ENCODE measurements at places on chromosomes 2 and 18.

GRCh38 chr18:13320096-13320495 lies 101.5 kb downstream of the LDLRAD4 start:
- DNase-seq, result no peak

DNA sequence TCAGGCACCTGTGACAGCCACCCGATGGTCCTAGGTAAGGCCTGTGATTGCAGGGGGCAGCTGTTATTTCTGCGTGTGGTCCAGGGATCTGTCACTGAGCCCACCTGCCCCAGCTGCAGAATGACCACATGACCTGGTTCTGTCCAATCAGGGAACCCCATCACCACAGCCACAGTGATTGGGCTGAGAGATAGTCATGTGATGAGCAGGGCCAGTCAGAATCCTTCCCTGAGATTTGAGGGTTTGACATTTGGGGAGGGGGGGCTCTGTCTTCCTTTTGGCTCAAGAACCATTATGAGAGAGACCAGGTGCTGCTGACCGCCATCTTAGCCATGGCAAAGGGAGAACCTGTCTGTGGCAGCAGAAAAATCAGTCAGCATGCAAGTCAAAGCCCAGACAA lies 147.2 kb downstream of the SMAD7 start:
- no peak for DNase-seq

DNA sequence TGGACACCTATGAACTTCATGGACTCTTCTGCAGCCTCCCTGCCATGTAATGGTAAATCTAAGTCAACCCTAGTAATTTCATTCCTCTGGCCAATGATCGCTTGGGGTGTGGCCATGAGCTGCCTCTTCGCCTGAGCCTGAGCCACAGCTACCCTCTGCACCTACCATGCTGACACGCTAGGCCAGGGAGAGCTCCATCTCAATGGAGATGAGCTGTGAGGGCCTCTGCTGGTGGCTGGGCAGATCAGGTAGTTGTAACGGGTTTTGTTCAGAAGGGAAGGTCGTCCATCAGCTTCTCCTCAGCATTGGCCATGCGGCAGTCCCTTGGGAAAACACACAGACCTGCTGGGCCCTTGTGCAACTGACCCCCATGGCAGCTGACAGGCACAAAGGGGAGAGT lies 24.4 kb downstream of the MPHOSPH10 start:
- no peak for DNase-seq

- DNase-seq, result no peak
Observed at GRCh38 chr2:230877759-230878598, 13.2 kb downstream of the ITM2C start.

DNA sequence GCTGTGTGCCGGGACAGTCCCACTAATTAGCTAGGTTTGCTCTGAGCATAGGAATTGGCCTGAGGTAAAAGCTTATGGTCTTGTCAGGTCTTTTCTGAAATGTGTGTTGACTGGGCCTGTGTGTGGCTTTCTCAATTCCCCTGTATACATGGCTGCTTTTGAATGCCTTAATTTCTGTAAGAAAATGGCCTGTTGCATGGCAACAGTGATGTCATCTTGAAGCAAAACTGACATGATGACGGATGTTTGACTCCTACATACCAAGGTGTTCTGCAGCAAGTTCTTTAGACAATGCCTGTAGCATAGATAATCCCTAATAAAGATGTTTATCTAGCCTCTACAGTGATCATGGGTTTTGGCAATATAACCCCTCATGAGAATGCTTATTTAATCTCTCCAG lies 198.5 kb downstream of the OTX1 start:
- DNase-seq, result no peak

GRCh38 chr2:2188344-2188920 lies 142.6 kb downstream of the MYT1L start:
- DNase-seq, result no peak

GRCh38 chr2:44947028-44947375 lies 5.5 kb downstream of the SIX3 start:
- DNase-seq, result no peak

- DNase-seq, result no peak
Observed at GRCh38 chr2:231632559-231633142, 40.0 kb downstream of the TEX44 start.

DNA sequence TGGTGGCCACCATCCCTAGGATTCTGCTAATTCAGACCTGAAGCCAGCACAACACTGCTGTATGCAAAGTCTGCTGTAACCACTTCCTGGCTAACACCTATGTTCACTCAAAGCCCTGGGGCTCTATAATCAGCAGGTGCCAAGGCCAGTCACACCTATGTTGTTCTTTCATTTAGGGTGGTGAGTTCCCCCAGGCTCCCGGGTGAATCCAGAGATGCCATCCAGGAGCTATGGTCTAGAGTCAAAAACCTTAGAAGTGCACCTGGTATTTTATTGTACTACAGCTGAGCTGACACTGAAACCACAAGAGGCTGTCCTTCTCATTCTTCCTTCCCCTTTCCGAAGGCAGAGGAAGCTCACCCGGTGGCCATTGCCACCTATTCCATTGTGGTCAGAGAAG lies 46.2 kb upstream of the CCDC141 start:
- DNase-seq, result no peak

- DNase-seq, result no peak
Observed at GRCh38 chr2:54967759-54968365, 82.4 kb downstream of the RTN4 start.

GRCh38 chr18:66048406-66048805 lies 297.6 kb downstream of the CDH7 start:
- DNase-seq, result no peak

DNA sequence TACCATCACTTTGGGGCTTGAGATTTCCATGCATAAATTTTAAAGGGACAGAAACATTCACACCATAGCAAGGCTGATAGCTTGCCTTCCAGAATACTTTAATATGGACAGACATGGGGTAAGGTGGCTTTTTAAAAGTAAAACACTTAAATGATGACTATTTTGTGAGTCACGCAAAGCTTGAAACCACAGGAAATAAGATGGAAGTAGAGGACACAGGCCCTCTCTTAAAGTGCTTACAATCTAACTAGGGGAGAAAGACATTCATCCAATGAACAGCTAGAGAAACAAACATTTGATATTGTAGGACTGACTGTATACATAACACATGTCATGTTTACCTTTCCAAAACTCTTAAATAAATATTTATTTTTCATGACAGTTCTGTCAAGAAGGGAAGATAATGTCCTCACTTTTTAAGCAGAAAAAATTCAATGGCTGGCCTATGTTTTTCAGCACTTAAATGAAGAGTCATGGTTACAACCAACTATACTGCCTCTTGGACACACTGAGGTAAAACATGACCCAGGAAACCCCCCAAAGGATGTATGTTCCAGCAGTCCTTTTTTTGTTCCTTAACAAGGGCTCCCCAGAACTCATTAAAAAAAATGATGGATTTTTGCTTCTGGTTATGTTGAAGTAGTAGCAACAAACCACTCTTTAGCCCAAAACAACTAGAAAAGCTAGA lies 120.0 kb upstream of the RBMS1 start:
- DNase-seq, result no peak

GRCh38 chr2:85743304-85743978 lies 10.3 kb upstream of the ATOH8 start:
- DNase-seq, result no peak

- no peak for DNase-seq
Observed at GRCh38 chr2:14256890-14257289, 375.6 kb upstream of the LRATD1 start.

GRCh38 chr2:106863387-106863786 lies 22.6 kb downstream of the ST6GAL2 start:
- DNase-seq, result no peak

GRCh38 chr18:27143580-27144287 lies 41.4 kb downstream of the CHST9 start:
- no peak for DNase-seq

- DNase-seq, result no peak
Observed at GRCh38 chr18:79299711-79300110, 96.0 kb upstream of the NFATC1 start.

GRCh38 chr2:168155680-168156079 lies 91.7 kb downstream of the STK39 start:
- no peak for DNase-seq

DNA sequence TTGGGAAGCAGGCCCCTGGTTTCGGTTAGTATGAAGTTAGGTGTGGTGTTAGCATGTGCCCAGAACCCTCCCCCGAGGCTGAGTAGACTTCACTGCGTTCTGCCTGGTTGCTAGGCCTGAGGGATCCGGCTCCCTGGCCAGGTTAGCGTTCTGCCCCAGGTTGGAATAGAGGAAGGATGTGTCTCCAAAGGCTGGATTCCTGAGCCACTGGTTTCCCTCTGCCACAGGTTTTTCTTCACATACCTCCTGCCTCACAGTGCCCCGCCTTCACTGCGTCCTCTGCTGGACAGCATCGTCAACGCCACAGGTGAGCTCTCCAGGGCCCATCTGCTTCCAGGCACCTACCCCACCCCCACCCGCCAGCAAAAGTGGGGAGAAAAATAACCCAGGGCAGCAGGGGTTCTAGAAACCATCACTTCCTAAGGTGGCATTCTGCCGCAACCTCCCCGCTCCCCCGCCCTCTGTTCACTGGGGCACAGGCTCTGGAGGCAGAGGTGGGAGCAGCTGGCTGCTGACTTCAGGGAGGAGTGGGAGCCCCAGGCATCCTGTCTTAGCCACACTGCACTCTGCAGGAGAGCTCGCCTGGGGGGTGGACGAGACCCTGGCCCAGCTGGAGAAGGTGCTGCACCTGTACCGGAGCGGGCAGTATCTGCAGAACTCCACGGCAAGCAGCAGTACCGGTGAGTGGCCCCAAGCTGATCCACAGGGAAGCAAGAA lies 7.1 kb downstream of the PKDCC start:
- DNase-seq, result no peak

DNA sequence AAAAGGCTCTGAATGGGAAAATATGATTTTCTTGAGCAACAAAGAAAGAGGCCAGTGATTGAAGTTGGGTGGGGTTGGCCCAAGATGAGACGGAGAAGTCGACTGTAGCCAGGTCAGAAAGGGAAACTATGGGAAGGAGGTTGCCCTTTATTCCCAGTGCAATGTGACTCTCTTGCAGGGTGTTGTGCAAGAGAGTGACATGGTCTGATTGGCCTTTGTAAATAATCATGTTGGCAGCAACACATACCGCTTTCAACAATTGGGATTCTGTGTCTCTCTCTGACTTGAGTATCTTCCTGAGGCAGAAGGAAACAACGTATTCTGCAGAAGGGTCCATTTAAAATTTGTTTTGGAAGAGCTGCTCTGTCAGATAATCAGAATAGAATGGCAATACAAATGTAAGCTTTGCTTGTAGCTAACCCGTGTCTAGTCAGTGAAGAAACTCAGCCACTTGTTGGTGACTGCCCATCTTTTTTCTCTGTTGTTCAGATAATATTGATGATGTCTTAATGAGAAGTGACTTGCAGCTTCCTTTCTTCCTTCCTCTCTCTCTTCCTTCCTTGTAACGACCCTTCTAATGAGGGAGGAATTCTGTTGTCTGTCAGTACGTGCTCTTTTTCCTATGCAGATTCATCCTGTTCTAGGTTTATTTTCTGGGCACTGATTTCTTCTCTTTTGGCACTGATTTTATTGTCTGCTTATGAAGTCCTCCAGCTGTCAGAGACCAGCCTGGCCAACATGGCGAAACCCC lies 311.0 kb upstream of the FAM98A start:
- no peak for DNase-seq

DNA sequence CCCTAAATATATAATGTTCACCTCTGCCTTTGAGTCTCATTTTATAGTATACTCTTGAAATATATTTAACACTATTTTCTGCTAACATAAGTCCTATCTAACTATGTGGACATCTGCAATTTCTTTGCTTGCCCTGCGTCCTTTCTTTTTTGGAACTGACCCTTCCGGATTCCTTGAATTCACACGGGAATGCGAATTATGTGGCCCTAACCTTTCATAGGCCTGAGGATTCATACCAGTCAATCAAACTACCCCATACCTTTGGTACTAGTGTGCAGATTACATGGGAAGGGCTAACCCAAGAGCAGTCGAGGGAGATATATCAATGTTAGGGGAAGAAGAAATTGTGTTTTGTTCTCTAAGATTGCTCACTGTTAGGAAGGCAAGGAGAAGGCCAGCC lies 56.4 kb downstream of the NRXN1 start:
- no peak for DNase-seq

DNA sequence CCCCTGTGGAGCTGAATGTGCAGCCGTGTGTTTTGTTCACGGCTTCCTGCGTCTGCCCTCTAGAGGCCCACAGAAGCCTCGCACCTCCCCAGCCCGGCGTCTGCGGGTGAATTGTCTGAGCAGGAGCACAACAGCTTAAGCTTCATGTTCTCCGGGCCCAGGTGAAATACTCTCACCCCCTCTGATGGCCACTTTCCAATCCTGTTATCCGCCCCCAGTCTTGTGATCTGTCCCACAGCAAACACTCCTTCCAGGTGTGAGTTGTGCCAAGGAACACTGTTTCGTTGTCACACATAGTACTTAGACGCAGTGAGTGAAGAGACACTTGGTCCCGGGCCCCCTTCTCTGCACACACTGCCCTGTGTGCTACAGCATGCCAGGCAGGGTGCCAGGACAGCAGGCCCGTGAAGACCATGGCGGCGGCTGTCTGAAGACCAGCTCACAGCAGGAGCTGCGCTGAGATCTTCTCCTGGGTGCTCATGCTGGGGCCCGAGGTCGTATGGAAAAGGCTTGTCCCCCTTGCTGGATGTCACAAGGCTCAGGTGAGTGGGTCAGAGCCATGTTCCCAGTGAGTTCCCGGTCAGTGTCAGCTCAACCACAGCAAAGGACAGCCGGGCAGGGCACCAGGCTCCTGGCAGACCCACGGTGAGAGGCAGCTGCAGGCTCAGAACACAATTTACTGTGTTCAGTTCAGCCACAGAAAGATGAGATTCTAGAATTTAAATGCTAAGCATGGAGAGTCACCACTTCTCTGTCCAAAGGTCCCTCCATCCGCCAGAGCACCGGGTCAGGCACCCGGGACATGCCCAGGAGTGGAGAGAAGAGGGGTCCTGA lies 6.8 kb upstream of the PXDN start:
- no peak for DNase-seq

GRCh38 chr18:7096838-7097237 lies 20.8 kb downstream of the LAMA1 start:
- DNase-seq, result no peak

DNA sequence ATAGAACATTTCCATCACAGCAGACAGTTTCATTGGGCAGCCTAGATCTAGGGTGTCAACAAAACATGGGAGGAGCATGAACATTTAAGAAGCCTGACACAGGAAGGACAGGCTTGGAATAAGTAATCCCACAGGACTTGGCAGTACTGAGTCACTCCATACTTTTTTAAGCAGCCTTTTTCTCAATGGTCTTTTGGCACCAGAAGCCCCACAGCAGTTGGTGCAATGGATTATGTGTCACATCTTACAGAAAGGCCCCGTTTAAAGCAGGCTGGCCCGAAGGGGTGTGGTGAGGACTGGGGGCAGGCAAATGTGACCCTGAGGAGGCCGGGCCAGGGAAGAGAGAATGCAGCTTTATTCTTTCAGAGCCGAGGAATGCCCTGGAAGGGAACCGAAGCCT lies 26.6 kb downstream of the SPTBN1 start:
- DNase-seq, result no peak
